NCI-H187 (cell line): ENCODE measurements at places on chromosomes 13 and 19.

GRCh38 chr19:29804493-29804892 is 7.3 kb upstream of the CCNE1 start:
- no peak for DNase-seq

GRCh38 chr19:31611046-31611877 is 262.0 kb upstream of the TSHZ3 start:
- DNase-seq: no peak

- DNase-seq: no peak
Measured at GRCh38 chr19:1354970-1355567, 28.6 kb upstream of the NDUFS7 start.

DNA sequence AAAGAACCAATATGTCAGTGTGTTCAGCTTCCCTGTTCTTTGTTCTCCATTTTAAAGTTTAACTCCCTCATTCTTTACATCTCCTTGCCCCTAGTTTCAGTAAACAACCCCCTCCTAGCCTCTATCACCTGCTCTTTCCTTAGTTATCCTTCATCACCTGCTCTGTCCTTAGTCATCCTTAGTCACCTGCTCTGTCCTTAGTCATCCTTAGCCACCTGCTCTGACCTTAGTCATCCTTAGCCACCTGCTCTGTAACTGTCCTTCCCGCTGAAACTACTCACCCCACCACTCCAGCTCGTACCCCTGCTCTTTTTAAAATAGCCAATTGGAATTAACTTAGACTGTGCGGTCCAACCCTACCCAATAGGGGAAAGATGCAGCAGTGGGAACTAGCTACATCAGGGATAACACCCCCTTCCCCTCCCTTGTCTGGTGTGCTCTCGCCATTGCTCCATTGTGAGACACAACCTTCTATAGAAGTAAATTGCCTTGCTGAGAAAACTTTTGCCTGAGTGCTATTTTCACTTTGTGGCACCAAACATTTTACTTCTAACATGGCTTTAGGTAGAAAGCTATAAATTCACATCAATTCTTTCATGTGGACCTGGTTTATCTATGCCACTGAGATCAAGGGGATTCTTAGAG is 16.2 kb downstream of the EDNRB start:
- DNase-seq: no peak

DNA sequence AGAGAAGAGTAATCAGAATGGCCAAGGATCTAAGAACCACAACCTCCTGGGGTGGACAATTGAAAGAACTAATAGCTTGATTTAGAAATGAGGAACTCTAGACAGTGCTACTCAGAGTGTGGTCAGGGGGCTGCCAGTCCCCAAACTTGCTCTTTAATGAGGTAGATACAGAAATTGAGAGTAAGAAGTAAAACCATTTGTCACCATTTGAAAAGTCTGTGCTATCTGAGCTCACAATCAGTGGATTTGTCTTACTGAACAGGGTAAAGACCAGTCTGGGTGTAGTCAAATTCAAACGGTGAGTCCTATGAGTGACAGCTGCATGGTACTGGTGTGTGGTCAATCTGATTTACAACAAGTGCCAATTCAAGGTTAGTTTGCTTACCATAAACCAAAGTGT is 118.9 kb downstream of the KL start:
- no peak for DNase-seq

DNA sequence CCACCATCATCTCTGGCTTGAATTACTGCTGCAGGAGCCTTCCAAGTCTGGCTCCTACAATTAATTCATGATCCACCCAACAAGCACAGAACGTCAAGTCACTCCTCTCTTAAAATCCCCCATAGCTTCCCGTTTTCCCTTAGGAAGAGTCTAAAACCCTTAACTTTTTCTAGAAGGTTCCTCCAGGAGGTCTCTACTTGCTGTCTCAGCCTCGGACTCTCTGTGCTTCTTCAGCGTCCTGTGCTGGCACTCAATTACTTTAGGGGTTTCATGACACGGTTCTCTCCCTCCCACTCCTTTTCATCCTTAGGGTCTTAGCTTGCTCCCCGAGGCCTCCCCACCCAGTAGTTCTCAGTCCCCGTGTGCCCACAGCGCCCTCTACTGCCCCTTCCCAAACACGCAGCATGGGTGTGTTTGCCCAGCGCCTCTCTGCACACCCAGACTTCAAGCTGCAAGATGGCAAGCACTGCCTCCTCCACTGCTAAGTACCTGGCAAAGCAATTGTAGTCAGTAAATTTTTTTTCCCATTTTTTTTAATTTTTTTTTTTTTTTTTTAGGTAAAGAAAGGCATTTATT is 25.8 kb upstream of the MAP3K10 start:
- DNase-seq: no peak

DNA sequence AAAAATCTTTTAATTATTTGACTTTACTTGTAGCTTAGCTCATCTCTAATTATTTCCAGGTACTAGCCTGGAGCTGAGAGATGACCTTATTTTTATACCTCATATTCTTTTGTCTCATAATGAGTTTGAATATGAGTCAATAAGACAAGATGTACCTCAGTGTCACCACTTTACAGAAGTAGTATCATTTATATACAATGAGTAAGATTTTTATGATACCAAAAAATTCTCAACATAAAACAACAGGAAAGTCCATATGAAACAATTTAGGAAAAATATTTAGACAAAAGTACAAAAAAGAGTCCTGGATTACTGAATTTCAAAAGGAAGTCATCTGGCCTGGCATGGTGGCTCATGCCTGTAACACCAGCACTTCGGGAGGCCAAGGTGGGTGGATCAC is 21.4 kb upstream of the USP12 start:
- no peak for DNase-seq

- no peak for DNase-seq
Measured at GRCh38 chr13:55516610-55517009, 1624.1 kb upstream of the PRR20A start.

DNA sequence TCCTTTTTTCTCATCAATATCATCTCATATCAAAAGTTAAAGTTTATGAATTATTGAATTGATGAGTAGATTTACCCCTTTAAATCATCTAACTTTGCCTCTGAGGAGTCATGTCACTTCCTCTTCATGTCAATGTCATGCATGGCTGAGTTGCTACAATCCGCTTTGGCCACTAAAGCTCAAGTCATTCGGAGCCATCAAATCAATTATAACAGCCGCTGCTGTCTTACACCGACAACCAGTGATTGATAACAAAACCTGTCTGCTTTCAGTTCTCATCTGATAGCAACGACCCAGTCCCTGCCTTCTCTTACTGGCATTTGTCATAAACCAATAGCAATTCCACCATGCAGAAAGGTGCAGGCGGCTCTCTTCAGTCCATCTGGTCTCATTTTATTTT is 429.3 kb downstream of the DIAPH3 start:
- DNase-seq: peak; percentile 17
